ENCODE measurements at places on chromosomes 6 and 20.

GRCh38 chr6:111845441-111845871 is 27.8 kb downstream of the FYN start:
- no peak for DNase-seq

GRCh38 chr6:89745716-89746115 is 73.9 kb downstream of the MDN1 start:
- no peak for DNase-seq

DNA sequence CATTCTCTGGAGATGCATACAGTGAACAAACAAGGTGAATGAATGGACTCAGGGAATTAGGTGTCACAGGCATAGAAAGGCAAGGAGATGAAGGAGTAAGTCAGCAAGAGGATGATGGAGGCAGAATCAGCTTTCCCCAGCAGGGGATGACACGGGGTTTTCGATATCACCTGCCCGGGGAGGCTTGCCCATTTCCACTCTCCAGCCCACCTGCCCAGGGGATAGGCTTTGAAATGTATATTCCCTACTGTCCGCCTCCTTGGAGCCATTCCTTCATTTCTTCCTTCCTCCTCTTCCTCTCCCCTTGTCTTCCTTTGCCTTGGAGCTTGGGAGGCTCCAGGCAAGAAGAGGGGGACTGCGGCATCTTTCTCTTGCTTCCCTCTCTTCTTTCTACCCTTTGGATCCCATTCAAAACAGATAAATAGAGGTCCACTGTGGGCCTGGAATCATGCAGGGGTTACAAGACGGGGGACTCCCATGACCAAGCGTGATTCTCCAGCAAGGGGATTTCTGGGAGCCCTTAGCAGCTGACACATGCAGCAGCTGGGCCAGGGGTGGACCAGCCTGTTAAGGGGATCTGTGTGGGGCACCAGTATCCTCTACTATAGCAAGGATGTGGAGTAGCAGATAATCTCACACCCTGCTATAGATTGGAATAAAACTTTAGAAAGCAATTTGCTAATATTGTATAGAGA is 23.5 kb upstream of the RNF24 start:
- DNase-seq = no peak

DNA sequence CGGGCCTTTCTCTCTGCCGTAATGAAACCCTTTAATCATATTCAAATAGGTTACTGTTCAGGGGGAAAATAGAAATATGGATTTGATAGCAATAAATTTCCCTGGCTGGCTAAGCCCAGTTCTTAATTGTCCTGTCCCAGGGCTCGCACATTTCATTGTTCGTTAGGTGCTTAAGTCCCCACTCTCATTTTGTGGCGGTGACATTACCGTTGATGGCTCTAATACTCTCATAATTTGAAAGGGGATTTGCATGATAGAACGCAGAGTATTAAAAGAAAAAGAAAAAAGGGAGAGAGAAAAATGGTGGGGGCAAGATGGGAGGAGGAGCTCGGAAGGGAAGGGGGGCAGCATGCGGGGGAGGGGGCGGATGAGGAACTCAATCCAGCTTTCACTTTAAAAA is 79.1 kb upstream of the FOXP4 start:
- no peak for DNase-seq

GRCh38 chr6:135159531-135159930 is 21.6 kb upstream of the MYB start:
- no peak for DNase-seq

- DNase-seq = no peak
Measured at GRCh38 chr6:34926655-34927054, 37.6 kb downstream of the ANKS1A start.

DNA sequence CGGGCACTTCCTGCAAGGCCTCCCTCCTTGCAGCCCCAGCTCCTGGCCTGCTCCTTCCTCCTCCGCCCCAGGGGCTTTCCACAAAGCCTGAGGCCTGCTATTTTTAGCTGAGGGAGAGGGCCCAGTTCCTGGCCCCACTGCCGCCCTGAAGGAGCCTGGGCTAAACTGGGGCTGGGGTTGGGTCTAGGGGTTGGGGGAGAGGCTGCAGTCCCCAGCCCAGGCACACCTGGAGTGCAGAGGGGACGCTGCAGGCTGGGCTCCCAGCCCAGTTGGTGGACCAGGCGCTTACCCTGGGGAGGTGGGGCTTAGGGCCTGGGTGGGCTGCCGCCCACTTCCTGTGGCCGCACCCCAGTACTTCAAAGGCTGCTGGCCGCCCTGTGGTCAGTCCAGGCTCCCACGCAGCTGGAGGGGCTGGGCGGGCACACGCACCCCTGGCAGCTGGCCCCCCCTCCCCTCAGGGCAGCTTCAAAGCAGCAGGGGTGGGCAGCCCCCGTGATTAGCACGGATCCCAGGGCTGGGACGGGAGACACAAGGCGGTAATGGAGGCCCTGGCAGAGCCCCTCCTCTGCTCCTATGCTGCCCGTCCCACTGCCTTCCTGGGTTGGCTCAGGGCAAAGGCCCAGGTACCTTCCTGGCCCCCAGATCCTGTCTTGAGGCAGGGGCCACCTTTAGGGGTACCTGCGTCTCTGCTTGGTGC is 7.1 kb upstream of the ABHD16B start:
- no peak for DNase-seq

GRCh38 chr20:10761232-10761631 is 87.4 kb upstream of the JAG1 start:
- no peak for DNase-seq

GRCh38 chr6:106163446-106163965 is 77.4 kb downstream of the PRDM1 start:
- DNase-seq = no peak

- no peak for DNase-seq
Measured at GRCh38 chr6:12545619-12546409, 170.8 kb upstream of the PHACTR1 start.

GRCh38 chr6:26158076-26158580 is 70.9 kb downstream of the HFE start:
- peak; percentile 77 for DNase-seq

GRCh38 chr6:136550330-136551071 is at the start of gene MAP7:
TSS of gene MAP7 (minus strand) at chr6:136550422. CDS start at chr6:136550408, 14 bp downstream.
- peak; percentile 90 for DNase-seq

DNA sequence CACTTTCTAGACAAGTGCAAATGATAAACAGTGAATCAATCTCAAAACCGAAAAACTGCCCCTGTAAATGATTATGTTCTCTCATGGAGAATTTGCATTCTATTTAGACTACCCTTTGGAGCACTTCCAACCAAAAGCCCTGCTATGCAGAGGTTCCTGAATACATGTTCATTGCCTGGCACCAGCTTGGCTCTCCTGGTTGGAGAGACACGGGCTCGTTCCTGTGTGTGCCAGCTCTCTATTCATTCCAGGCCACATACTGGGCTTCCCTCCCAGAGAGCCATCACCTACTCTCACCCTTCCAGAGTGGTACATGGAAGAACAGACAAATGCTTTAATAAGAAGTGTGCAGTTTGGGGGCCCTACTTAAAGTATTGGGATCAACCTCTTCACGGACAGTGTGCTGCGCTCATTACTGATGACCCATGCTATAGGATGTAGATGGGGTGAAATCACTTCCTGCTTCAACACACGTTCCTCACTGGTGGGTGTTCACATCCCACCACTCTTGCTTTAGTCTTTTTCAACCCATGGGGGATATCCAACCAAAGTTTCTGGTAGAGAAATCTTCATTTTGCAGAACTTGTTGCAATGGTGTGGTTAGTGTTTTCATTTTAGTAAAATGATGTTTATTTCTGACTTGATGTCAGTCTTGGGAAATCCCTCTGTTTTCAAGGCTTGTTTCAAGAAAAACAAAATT is 38.5 kb upstream of the NAA20 start:
- DNase-seq = no peak

GRCh38 chr6:45645302-45645701 is 267.6 kb upstream of the SUPT3H start:
- no peak for DNase-seq

GRCh38 chr20:46306743-46307138 is 1.6 kb downstream of the CDH22 start:
- no peak for DNase-seq

DNA sequence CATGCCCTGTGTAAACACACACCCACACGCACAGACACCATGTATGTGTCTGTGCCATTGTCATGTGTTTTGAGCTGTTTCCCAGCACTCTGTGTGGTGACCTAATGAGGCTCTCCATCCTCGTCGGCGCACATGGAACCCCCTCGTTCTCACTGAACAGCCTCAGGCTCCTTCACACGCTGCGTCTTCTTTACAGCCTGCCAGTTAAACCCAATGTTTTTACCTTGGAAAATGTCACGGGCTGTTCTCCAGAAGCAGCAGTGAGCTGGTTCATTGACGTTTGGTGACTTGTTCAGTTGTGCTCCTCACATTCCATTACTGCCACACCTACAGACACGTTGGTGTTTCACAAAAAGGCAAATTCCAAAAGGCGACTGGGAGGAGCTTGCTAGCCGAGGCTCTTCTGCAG is 201.0 kb upstream of the FOXQ1 start:
- no peak for DNase-seq

DNA sequence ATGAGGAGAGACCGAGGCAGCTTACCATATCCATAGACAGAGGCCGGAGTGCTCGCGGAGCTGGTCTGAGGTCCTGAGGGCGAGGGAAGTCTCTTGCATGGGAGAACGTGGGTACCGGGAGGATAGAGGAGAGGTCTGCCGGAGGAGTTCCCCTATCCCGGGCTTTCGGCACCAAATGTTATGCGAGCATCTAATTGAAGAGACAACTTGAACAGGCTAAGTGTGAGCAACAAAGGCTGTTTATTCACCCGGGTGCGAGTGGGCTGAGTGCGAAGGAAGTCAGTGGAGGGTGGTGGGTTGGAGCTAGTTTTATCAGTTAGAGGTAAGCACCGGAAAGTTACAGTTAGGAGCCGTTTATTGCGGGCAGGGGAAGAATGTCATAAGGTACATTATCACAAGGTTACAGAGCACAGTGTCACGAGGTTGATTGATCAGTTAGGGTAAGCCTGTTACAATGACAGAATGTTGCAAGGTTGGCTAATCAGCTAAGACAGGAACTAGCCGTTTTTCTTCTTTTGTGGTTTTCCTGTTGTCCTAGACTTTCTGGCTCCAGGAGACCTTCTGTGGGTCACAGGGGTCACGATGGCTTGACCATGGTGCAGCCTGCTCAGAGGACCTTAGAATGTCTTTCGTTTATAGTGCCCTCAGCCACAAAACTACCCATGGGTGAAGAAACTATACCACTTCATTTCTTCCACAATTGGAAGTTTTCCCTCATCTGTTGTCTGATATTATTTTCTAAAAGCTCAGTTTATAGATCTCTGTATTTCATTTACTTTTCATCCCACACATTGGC is 746.0 kb upstream of the ADGRB3 start:
- no peak for DNase-seq

- no peak for DNase-seq
Measured at GRCh38 chr6:10403385-10404106, 11.3 kb downstream of the TFAP2A start.

DNA sequence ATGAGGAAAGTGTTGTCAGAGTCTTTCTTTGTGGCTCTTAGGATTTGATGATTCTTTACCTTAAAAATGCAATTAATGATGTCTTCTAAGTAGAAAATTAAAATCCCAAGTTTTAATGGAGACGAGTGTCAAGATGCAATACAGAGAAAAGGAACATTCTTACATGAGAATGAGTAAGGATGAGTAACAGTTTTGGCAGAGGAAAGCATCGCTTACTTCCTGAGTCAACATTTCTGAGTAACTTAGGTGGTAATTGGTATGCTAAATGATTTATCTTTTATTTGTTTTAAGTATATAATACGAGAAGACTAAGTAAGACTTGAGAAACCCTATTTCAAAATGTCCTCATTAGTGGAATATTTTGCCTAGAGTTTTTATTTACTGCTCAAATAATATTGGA is 101.3 kb downstream of the RTN4IP1 start:
- no peak for DNase-seq

DNA sequence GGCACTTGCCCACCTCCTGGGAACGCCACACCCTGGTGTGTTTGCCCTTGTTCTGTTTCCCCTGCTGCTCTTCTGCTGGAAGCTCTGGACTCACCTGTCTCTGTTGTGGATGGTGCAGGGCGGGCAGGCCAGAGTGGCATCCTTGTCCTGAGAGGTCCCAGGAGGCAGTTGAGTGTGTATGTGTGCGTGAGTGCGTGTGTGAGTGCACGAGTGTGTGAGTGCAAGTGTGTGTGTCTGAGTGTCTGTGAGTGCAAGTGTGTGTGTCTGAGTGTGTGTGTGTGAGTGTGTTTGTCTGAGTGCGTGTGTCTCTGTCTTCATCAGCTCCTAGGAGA is 12.2 kb downstream of the IGF2R start:
- DNase-seq = no peak

DNA sequence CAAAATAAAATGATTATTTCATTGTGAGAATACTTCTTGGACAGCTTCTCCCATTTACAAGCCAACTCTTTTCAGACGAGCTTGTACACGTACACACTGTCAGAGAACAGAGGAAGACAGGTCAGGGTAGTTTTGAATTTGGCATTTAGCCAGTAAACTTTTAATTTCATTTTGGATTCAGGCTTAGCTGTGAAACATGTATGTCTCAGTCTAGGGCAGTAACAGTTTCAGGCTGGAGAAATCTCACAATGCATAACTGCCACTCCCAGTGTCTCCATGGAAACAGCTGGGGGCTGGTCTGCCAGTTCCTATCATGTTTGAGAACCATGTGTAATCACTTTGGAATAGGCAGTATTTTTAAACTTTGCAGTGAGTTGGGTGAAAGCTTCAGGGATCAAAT is 22.0 kb upstream of the QKI start:
- DNase-seq = no peak

DNA sequence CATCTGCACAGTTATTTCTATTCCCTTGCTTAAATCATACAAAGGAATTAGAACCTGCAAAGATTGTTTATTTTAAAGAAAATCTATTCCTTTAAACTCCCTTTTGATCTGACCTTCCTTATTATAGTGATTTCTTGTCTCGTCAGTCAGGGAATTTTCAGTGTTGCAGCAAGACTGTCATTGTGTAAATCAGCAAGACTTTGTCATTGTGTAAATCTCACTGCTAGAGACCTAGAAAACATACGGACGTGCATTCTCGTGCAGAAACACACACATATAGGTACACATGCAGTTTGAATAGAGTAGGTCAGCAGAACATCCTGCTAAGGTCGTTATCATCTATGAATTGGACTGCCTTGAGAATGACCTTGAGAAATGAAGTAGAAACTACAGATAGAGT is 6.2 kb upstream of the SGK1 start:
- no peak for DNase-seq

DNA sequence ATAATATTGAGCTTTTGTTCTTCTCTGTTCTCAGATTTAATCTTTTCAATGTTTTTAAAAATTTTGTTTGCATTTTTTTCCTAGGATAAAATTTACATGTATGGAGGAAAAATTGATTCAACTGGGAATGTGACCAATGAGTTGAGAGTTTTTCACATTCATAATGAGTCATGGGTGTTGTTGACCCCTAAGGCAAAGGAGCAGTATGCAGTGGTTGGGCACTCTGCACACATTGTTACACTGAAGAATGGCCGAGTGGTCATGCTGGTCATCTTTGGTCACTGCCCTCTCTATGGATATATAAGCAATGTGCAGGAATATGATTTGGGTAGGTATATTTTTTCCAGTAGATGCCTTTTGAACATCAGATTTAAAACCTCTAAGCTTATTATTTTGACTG is 89.8 kb downstream of the ATRN start:
- no peak for DNase-seq

GRCh38 chr20:3208786-3209256 is 477 bp upstream of the ITPA start:
- no peak for DNase-seq

GRCh38 chr6:113742342-113742741 is 114.8 kb upstream of the MARCKS start:
- no peak for DNase-seq

- no peak for DNase-seq
Measured at GRCh38 chr20:51050531-51051075, 27.7 kb upstream of the KCNG1 start.

- no peak for DNase-seq
Measured at GRCh38 chr6:39929733-39930461, 4.4 kb downstream of the MOCS1 start.

GRCh38 chr6:17865798-17866725 is 121.4 kb downstream of the KIF13A start:
- DNase-seq = no peak

Data from type B pancreatic cell (in vitro differentiated cells).